C1 segment of cervical spinal cord (tissue), 14 donors: ENCODE measurements at places on chromosomes 16 and 17.

GRCh38 chr16:79589601-79590102 lies 10.9 kb downstream of the MAF start:
- DNase-seq: no peak

- DNase-seq: no peak
Observed at GRCh38 chr16:27385398-27385797, 16.6 kb upstream of the IL21R start.

GRCh38 chr16:180101-180675 lies at the start of gene HBQ1:
HBQ1 (plus strand) TSS chr16:180459; CDS start chr16:180487, 28 bp downstream.
- DNase-seq: no peak

DNA sequence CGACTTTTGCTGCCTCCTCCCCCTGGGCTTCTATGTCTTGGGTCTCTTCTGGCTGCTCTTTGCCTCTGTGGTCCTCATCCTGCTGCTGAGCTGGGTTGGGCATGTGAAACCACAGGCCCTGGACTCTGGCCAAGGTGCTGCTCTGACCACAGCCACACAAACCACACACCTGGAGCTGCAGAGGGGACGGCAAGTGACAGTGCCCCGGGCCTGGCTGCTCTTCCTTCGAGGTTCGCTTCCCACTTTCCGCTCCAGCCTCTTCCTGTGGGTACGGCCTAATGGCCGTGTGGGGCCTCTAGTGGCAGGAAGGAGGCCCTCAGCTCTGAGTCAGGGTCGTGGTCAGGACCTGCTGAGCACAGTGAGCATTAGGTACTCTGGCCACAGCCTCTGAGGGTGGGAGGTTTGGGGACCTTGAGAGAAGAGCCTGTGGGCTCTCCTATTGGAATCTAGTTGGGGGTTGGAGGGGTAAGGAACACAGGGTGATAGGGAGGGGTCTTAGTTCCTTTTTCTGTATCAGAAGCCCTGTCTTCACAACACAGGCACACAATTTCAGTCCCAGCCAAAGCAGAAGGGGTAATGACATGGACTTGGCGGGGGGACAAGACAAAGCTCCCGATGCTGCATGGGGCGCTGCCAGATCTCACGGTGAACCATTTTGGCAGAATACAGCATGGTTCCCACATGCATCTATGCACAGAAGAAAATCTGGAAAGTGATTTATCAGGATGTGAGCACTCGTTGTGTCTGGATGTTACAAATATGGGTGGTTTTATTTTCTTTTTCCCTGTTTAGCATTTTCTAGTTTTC lies 2.3 kb downstream of the GP1BA start:
- no peak for DNase-seq

DNA sequence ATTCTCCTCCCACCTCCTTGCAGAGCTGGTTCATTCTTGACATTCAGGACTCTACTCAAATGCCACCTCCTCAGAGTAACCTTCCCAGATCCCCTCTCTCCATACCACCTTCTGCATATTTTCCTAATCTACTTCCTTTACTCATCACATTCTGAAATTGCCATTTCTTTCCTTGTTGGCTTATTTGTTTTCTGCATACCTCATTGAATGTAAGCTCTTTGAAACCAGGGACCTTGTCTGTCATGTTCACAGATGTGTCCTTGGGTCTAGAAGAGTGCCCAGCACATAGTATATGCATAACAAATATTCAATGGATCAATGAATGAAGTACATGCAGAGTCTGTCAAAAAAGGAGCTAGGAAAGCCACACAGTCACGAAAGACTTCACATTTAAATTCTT lies 7.8 kb upstream of the LONP2 start:
- no peak for DNase-seq

DNA sequence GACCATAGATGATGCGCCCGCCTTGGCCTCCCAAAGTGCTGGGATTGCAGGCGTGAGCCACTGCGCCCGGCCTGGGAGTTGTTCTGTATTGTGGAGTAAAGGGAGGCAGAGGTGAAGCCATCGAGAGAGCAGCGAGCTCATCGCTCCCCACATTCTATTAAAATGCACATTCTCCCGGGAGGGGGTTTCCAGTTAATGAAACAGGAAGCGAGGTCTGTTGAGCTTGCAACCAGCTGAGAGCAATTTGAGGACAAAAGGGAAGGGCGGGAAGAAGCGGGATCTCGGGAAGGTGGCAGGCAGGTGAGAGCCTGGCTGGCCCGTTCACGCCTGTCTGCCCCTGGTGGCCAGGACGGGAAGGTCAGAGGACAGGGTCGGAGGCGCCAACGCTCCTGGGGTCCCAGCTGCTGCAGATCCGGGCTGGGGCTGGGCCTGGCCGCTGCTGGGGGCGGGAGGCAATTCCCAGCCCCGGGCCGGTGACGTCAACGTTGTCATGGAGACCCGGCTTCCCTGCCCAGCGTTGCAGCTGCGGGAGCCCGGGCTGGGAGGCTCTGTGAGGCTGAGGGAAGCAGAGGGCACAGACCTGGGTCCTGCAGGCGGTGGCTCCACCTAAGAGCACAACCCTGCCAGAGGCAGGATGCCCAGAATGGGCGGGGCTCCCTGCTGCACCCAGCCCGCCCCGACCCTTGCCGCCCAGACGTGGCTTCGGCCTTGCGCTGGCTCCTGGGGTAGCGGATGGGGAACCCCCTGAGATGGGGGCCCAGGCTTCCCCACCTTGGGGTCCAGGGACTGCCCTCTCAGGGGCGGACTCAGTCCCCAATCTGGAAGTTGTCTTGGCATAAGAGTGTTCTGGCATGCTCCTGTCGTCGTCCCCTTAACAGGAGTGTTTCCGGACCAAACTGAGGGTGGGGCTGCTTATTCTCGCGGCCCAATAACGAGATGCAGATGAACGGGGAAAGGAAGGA lies 48.7 kb upstream of the PLCG2 start:
- peak; percentile 53 for DNase-seq

- no peak for DNase-seq
Observed at GRCh38 chr17:48060249-48060648, 12.1 kb downstream of the NFE2L1 start.

- no peak for DNase-seq
Observed at GRCh38 chr16:47939680-47940079, 216.1 kb downstream of the ABCC12 start.

GRCh38 chr16:88761830-88762229 lies 23.2 kb downstream of the PIEZO1 start:
- DNase-seq: no peak

DNA sequence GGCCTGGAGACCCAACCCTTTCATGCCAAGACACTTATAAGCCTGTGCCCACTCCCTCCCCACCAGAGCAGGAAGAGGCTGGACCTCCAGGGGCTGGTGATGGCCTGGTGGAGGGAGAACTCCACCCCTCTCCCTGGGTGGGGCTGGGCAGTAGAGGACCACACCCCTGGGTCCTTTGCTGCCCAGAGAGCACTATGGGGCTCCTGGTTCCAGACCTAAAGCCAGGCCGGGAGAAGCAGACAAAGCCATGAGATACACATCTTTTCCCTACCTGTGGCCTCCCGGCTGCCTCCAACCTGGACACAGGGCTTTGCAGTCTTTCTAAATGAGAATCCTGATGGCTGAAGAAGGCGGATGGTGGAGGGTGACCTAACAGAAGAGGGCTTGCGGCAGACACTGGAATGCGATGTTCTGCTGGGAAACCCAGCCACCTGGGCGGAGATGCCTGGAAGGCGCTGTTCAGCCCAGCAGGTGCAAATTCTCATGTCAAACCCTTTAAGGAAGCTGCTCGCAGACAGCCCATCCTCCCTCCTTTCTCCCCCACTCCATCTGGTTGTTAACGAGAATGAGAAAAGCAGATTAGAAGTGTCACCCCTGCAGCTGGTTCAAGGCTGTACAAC lies 43.9 kb upstream of the KIFC3 start:
- no peak for DNase-seq
